ENCODE measurements at places on chromosomes 1 and 21.
A peak's percentile ranks its signal among the peaks of the same experiment; 100 is the strongest.

- DNase-seq = no peak
Observed at GRCh38 chr1:25185409-25186160, 46.7 kb downstream of the SYF2 start.

- no peak for DNase-seq
Observed at GRCh38 chr1:190711069-190711468, 233.4 kb upstream of the BRINP3 start.

DNA sequence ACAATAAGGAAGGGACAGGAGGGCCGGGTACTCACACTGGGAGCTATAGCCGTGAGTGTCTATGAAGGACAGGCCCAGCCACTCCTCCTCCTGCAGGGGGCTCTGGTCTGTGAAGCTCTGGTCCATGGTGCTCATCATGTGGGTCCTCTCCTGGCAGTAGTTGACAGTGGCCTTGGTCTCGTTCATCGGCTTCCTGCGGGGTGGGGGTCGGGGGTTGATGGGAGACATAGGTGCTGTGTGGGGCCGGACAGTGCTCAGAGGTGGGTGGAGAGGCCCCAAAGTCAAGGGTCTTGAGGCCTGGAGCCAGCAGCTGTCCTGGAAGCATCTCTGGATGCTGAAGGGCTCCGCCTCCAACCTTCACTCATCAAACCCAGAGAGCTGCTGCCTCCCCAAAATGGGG is 260.4 kb downstream of the PTPRU start:
- DNase-seq = no peak

DNA sequence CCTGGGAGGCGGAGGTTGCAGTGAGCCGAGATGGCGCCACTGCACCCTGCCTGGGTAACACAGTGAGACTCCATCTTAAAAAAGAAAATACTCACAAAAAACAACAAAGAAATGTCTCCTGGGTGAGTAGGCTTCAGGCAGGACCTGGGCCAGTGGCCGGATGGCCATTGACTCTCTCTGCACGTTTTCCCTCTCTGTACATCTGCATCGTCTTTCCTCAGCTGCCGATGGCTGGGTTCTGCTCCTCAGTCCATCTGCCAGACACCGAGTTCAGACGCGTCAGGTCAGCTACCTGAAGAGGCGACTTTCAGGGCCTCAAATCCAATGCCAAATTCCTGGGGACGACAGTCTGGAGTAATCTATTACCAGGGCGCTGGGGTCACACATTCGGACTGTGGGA is 199.3 kb downstream of the CAMTA1 start:
- no peak for DNase-seq

DNA sequence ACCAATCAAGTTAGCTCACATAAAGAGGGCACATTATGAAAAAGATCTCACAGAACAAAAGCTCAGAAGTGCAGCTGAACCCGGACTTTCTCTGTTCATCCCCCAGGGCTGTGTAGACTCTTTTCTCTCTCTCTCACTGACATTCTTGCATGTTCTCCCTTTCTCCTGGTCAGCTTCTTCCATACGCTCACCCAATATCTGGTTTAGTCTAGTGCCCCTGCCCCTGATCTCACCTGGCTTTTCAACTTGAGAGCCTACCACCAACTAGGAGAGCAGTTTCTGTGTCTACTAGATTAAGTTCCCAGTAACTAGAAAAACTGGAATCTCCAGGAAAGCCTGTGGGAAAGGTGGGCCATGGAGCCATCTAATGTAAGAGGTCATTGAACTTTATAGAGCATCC is 126.9 kb upstream of the GRIK3 start:
- no peak for DNase-seq

- DNase-seq = peak; percentile 63
Observed at GRCh38 chr1:31745096-31745945, 18.8 kb downstream of the ADGRB2 start.

- no peak for DNase-seq
Observed at GRCh38 chr1:21814981-21815582, 3.0 kb downstream of the LDLRAD2 start.

- no peak for DNase-seq
Observed at GRCh38 chr1:2874607-2875480, 73.4 kb upstream of the TTC34 start.

- no peak for DNase-seq
Observed at GRCh38 chr1:151968791-151969399, 24.8 kb downstream of the S100A10 start.

DNA sequence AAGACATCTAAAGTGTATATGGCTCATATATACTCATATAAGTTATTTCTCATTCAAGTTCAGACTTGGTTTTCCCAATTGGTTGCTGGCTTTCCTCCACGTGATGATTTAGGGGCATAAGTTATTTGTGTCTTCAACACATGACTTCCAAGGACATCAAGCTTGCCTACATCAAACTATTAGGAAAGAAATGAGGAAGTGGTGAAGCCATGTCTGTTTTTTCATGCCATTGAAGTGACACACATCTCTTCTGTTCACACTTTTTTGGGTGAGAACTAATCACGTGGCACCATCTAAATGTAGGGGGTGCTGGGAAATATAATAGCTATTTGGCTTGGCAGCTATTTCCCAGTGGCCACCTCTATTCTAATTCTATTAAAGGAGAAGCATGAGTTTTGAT is 282.1 kb downstream of the OMA1 start:
- no peak for DNase-seq

DNA sequence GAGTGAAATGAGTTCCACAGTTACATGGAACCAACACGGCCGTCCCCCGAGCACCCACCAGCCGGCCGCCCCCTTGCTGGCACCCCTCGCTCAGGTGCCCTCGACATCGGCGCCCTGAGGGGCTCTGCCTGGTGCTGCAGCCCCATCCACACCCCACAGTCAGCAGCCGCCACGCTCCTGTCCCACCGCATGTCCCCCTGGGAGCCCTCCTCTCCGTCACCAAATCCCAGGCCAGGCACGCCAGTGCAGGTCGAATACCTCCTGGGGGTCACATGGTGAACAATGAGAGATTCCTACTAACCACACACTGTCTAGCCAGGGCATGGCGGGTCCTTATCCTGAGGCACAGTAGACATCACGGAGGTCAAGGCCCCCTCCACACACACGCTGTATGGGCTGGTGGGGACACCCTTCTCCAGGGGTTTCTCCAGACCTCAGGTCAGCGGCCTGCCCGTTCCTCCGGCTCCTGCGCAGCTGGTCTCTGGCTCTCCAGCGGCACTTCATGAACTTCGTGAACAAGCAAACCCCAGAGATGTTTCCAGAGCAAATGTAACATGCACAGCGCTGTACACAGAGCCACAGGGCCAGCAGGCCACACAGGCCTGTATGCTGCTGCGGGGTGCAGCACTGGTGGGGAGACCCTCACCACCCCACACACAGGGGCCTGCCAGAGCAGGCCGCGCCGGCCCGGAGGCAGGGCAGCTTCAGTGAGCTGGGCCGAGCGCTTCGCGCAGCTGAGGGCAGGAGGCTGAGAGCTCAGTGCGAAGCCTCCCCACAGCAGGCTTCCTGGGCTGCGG is 21.8 kb downstream of the POFUT2 start:
- no peak for DNase-seq

- DNase-seq = no peak
Observed at GRCh38 chr1:97867127-97867526, 53.7 kb downstream of the DPYD start.

- no peak for DNase-seq
Observed at GRCh38 chr1:213291526-213291925, 240.5 kb downstream of the RPS6KC1 start.

- no peak for DNase-seq
Observed at GRCh38 chr1:165060285-165060793, 296.2 kb downstream of the LMX1A start.

DNA sequence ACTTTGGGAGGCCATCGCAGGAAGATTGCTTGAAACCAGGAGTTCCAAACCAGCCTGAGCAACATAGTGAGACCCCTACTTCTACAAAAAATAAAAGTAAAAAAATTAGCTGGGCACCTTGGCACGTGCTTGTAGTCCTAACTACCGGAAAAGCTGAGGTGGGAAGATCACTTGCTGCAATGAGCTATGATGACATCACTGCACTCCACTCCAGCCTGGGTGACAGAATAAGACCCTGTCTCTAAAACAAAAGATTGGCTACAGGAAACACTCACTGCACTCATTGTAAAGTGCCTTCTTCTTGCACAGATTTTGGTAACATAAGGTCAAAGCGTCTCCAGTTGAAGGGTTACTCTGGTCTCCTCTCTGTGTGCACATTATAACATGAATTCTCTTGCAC is 305.7 kb downstream of the TM2D1 start:
- no peak for DNase-seq

- no peak for DNase-seq
Observed at GRCh38 chr1:17304826-17305175, 3.2 kb upstream of the PADI4 start.

DNA sequence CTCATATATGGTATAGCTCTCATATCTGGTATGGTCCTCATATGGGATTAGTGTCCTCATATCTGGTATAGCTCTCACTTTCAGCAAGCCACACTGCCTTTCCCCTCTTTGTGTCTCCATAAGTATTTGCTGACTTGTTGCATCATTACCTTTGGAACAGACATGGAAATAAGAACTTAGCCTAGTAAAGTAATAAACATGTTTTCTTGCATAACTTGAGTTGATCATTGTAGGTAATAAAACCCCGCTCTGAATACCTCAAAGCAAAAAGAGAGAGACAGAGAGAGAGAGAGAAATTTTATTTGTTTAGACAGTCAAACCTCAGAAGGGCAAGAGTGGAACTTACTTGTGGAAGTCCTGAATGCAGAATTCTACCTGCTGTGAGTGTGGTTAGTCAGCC is 170.3 kb downstream of the GREM2 start:
- no peak for DNase-seq

- DNase-seq = no peak
Observed at GRCh38 chr1:51962486-51963356, 27.8 kb downstream of the RAB3B start.

- no peak for DNase-seq
Observed at GRCh38 chr1:12309783-12310742, 80.2 kb downstream of the VPS13D start.

DNA sequence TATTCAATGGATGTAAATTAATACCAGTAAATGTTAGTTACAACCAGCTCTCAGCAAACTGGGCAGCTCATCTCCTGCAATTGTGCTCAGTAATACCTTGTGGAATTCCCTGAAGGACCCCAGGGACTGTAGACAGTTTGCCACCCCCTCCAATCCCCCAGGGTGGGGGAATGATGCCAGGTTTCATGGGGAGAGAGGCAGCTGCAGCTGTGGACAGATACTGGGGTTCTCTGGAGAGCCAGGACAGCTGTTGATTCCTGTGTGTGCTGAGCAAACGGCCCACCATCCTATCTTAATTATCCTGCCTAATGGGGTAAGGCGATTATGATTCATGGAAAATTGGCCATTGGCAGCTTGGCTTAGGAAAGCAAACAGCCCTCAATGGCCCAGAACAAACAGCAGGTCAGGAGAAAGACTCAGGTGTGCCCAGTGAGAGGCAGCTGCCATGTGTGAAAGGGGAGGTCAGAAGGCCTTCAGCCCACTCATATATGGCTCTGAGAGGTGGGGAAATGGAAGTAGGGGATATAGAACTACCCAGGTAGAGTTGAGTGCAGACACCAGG is 148.9 kb upstream of the CTTNBP2NL start:
- no peak for DNase-seq

- DNase-seq = no peak
Observed at GRCh38 chr1:177848577-177848976, 121.3 kb downstream of the SEC16B start.

DNA sequence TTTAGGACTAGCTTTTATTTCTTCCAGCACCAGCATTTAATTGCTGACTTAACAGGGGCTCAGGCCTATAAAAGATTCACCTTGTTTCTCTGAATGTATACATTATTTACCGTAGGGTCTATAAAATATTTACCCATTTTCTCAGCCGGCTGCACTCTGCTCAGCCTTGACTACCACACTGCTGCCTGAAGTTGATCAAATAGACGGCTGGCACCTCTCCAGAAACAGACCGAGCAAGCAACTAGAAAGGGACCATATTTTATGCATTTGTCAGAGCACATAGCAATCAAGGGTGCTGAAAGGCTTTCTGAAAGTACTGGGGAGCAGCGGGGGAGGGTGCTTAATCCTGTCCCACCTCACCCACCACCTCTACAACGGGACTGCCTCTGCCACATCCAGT is 64.7 kb upstream of the FGGY start:
- DNase-seq = no peak

- no peak for DNase-seq
Observed at GRCh38 chr1:1985375-1986050, 18.1 kb downstream of the CFAP74 start.

DNA sequence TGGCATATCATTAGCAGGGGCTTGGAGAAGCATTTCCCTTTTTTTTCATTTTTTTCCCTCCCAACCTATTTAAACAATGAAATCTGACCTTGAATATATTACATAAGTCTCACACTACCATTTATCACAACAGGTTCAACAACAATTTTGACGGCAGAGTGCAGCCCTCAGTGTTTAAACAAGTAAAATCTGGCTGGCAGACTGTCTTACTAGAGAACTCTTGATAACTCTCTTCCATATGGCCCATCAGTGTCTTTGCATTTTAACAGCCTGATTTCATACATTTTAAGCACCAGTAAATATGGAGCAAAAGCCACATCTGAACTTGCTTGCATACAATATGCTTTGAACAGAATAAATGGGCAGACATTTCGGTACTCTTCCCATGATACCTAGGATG is 213.0 kb downstream of the KCTD3 start:
- no peak for DNase-seq

GRCh38 chr1:78758506-78758905 is 108.9 kb downstream of the IFI44 start:
- no peak for DNase-seq

DNA sequence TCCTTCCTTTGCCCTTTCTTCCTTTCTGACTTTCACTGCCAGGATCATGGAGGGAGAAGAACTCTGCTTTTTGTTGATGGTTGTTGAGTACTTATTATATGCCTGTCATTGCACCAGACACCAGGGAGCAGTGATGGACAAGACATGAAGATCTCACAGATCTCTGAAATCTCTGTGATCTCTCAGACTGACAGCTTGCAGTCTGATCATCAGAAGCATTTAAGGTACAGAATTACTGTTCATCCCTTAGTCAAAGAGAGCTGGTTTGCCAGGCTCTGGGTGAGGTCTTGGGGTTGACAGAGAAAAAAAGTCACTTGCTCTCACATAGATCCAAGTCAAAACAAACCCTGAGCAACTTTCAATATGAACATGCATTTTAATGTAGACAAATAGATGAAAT is 299.5 kb upstream of the FMN2 start:
- no peak for DNase-seq

DNA sequence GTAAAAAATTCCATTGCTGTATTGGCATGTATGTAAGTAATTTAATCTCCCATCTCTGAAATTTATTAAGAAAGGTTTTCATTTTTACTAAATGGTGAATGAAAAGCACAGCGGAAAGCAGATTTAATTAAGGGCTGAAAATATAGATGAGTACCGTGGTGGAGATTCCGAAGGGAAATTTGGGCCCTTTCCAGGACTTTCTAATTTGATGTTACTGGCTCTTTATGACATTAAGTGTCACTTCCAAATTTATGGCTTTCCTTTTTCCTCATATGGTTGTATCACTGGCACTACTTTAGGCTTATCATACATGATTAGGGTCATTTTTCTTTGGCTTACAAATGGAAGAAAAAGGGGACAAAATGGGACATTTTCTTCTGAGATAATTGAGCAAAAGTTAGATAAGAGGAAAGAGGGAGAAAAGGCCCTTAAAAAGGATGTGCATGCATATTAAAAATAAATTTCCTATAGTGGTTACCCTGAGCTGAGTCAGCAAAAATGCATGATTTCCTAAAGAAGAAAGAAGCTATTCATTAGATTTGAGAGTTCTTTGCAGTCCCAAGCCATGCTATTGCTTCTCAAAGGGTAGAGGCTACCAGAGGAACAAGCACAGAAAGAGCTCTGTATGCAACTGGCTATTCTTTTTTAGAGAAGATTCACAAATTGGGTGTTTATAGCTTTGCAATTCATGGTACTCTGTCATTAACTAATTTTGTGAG is 74.9 kb upstream of the CNIH3 start:
- DNase-seq = no peak
